ENCODE measurements at places on chromosomes 6 and 20.

GRCh38 chr20:59817846-59818615 lies 115.4 kb downstream of the SYCP2 start:
- no peak for DNase-seq

DNA sequence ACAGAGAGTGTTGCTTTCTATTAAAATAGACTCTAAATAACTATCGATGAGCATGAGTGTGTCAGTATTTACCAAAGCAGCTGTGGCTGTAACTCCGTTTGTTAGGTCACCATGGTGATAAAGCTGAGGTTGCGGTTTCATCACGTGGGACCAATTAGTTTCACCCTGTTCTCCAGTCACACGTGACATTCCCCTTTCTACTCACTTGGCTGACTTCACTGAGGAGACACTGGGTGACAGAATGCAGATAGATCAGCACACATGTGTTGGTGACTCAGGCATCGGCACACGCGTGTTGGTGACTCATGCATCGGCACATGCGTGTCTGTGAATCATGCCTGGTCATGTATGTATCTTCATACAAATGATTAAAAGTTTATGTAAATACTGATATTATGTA lies 285.4 kb downstream of the THBS2 start:
- no peak for DNase-seq

DNA sequence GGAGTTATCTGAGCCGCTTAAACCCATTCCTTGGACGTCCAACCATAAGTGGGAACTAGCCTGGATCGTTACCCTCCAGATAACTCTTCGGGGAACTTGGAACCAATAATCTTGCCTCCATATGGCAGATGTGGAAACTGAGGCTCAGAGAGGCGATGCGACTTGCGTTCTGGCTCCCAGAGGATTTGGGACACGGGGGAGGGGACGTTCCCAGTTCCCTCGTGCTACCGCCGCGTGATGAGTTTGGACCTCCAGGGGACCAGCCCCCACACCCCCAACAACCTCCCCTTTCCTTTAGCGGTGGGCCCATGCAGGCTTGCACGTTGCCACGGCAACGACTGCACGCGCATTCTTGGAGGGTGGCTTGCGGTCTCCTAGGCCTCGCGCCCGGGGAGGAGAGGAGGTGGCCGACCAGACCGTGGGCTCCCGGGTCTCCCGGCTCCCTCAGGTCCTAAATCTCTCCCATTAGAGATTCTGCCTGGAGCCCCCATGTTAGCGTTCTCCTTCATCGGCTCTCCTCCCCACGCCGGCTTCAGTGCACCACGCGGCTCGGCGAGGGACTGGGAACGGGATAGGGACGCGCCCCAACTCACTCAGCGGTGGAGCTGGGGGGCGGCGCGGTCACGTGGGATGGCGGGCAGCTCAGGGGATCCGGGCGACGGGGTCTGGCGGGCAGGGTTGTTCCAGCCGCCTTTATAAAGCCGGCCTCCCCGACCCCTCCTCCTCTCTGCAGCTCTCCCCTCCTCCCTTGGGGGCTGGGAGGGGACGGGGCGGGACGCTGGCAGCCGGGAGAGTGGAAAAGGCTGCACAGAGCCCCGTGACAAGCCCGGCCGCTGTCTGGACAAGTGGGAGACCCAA lies at the start of gene PLTP:
Gene PLTP, minus strand, starts transcription at position 670 of the 858 bp plus-strand sequence. CDS start 703 bp downstream, outside the sequence.
- peak; percentile 44 for DNase-seq

DNA sequence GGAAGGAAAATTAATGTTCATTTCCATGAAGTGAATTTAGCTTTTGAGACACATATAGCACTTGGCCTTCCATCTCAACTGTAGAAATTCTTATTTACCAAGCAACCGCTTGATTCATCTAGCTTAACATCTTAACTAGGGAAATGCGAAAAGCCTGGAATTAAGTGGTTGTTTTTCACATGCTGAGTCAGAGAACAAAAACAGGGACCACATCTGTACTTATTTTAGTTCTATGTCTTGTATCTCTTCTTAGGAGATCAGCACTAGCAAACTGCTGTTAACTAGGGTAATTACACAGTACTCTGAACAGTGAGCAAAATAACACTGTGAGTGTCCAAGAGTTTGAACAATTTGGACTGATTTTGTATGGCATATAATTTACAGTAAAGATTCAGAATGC lies 590.9 kb upstream of the NRSN1 start:
- no peak for DNase-seq

DNA sequence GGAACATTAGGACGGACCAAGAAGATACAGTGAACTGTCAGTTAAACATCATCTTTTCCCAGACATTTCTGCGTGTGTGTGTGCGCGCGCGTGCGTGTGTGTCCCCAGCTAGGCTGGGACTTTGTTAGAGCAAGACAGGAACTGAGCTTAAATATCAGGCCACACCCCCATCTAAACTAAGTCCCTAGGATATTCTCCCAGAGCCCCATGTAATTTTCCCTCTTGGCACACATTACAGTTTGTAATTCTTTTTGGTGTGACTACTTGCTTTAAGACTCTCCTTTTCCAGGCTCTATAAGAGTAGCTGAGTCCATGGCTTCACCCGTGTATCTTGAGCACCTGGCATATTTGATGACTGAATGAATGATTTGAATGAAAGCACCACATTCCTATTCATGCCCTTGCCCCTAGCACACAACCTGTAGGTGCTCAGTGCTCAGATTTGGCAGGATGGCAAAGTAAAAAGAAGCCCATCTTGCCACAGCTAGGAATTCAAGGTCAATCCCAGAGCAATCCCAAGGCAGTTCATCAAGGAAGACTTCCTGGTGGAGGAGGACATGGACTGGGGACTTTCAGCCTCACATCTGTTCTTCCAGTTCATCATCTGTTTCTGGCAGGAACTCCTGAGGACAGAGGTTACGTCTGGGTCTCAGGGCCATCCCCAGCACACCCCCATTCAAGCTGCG lies 69.2 kb downstream of the MRPL14 start:
- no peak for DNase-seq

DNA sequence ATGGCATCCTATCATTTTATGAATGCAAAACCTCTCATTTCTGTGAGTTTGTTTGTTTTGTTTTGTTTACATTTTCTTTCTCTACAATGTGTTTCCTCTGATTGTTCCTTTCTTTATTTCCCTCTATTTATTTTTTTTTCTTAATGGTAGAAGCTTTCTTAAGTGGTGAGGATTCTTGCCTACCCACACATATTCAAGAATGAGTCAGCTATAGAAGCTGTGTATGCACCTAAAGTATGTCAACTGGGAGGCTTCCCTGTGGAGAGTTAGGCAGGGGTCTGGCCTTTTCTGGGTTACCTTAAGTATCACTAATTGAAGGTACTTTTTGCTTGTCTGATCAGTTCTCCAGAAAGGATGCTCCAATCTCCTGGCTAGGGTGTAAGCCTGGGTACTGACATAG lies 354.0 kb downstream of the ESR1 start:
- no peak for DNase-seq

DNA sequence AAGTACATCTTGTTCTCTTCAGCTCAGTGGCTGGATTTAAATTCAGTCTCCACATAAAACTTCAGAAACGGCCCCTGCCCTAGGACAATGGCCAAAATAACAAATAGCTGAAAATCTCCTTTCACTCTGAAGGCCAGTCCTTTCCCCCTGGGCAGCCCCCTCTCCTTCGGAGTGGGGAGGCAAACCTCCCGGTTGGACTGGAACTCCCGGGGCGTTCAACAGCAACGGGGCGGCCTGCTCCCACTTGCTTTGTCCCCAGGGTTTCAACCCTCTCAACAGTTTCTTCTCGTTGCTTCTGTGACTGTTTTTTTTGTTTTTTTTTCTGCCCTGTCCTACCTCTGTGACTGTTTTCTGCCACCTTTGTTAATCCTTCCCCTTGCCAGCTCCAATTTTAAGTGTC lies 102.6 kb upstream of the DUSP22 start:
- no peak for DNase-seq

GRCh38 chr20:35303735-35304491 lies 11.7 kb upstream of the FAM83C start:
- DNase-seq: peak; percentile 74

DNA sequence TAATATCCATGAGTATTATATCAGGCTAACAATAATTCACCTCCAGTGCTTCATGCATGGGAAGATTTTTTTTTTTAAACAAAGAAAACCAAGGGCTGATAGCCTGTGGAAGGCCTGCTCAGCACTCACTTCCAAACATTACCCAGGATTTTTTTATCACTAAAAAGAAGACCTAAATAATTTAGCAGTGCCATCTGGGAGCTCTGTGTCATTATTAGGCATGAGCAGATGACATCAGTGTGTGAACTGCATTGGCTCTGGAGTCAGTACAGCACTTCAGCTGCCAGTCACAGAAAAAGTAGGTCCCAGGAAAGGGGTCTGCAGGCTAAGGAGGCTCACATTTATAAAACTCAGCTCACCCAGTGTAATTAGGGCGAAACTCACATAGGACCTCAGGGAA lies 94.8 kb downstream of the COL21A1 start:
- DNase-seq: no peak

- DNase-seq: no peak
Observed at GRCh38 chr6:43969158-43969981, 157.9 kb downstream of the MRPL14 start.

GRCh38 chr6:157064502-157064901 lies 258.8 kb downstream of the TMEM242 start:
- DNase-seq: no peak

DNA sequence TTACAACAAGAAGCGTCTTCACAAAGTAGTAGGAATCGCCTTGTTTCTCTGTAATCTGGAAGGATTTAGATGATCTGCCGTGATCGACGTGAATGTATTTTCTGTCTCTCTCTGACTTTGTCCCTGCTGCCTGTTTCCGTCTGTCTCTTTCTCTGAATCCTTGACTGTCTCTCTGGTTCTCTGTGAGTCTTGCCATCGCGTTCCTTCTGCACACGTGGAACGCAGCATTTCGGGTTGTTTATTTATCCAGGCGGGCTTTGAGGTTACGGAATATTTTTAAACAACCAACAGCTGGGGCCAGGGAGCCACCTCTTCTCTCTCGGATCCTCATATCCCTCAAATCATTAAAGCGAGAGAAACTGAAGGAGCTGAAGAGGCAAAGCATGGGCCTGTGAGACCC lies 215.9 kb downstream of the ZDHHC14 start:
- no peak for DNase-seq

DNA sequence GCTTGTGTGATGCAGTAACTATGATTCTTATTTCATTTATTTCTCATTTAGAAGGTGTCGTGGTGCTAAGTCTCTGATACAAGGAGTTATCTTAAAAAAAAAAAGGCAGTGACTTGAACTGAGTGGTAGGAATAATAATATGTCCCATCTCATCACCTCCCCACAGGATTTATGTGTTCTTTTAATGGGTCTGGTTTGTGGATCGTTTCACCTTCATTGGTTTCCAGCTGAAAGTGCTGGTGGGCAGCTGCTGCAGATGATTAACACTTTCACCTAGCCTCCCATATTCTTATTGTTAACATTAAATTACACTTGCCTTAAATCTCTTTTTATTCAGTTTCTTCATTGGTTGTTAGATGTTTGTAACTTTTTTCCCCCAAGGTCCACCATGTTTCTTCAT lies 68.8 kb downstream of the ANKRD6 start:
- DNase-seq: no peak

- DNase-seq: peak; percentile 38
Observed at GRCh38 chr6:158605266-158605878, 39.2 kb downstream of the DYNLT1 start.

- DNase-seq: no peak
Observed at GRCh38 chr6:87848616-87849015, 146.6 kb upstream of the AKIRIN2 start.

DNA sequence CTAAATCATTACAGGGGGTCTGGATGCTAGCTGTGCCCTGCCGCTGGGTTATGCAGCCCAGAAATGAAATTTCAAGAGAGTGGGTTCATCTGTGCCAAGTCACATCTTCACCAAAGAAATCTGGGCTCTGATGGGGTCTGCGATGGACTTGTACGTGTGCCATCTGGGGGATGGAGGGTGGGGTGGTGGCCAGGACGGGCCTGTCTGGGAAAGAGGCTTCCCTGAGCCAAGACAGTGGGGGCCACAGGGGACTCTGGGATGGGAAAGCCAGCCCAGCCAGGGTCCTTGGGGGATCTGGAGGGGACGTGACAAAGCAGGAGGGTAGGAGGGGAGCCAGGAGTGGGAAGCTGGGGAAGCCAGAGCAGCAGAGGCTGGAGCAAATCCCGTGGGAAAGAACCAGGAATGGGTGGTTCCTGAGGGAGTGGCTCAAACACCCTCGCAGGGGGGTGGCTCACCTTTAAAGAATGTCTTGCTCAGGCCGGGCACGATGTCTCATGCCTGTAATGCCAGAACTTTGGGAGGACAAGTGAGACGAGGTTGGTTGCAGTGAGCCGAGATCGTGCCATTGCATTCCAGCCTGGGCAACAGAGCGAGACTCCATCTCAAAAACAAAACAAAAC lies 36.3 kb upstream of the SULF2 start:
- DNase-seq: no peak

- no peak for DNase-seq
Observed at GRCh38 chr6:89404512-89404911, 7.6 kb downstream of the RRAGD start.

DNA sequence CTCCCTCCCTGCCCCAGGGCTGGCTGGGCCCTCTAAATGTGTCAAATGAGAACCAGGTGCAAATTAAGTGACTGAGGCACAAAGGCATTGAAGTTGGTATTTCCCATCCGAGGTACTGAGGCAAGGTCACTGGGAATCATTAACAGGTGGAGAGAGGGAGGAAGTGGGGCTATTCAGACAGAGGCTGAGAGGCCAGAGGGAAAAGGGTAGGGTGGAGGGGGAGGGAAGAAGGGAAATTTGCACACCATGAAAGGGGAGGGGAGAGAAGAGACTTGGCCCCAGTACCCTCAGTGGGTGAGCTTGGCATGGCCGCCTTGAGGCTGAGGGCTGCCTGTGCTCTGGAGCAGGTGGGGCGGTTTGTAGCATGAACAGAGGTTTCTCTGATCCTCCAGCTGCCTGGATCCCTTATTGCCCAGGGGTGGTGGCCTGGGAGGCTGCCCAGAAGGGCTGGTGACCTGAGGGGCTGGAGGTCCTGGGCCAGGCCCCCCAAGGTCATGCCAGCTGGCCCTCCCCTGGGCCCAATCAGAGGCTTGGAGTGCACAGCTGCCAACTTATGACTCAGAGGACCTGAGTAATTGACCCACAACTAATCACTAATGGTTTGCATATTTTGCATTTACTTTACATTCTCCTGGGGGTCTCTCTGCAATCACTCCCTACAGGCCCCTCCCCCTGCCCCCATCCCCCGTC lies 40.3 kb upstream of the ZFAND3 start:
- DNase-seq: no peak

DNA sequence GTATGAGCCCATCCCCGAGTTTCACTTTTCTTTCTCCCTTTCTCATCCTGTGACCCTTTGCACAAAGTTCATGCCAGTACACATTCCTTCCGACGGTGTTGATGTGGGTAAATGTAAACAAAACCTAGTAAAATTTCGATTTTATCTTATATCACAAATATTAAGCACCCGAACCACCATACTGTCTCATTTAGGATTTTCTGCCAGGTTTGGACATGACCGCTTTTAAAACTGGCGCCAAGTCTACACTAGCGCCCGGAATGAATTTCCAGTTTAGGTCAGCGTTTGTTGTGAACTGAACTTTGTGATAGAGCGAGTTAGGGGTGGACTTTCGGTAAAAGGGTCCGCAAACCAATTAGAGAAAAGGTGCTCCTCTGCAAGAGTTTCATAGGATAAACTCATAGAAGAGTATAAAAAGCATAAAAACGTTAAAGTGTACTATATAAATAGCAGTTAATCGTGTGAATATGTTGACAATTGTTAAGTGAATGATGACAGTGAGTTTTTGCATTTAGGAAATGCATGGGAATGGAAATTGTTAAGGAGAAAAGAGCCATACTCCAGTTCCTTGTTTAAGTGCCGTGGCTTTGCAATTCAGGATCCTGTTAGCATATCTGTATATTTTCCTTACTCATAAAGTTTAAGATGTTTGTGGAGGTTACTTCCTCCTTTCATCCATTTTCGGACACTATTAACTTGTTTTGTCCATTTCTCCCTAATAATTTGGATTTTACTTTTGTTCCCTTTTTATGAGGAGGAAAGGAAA lies 937 bp downstream of the AKAP7 start:
- DNase-seq: no peak
